ENCODE measurements at places on chromosomes 6 and 20.

- no peak for DNase-seq
Observed at GRCh38 chr6:114157848-114158247, 185.0 kb downstream of the HS3ST5 start.

DNA sequence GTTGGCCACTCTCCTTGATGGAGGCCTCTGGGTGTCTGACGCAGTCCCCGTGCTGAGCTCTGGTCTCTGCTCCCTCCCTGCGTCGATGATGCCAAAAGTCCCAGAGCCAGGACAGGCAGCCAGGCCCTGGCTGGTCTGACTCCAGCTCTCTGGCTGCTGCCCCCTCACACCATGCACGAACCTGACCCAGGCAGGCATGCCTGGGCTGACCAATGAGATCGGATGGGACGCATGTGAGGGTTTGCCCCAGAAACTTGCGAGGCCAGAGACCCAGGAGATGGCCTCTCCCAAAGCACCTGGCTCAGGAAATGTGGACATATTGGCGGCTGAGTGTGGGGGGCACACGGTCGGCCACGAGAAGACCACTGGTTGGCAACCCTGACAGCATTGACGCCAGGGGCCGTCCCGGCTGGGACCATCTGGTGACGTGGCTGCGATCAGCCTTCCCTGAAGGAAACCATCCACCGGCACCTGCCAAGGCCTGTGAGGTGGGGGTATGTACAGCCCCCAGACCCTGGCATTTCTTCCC lies 51.2 kb upstream of the FRMD1 start:
- DNase-seq, result peak; percentile 41

GRCh38 chr6:97841763-97842162 lies 558.7 kb upstream of the MMS22L start:
- no peak for DNase-seq

GRCh38 chr6:113347436-113347835 lies 509.7 kb upstream of the MARCKS start:
- no peak for DNase-seq

- peak; percentile 68 for DNase-seq
Observed at GRCh38 chr6:42898891-42899361, 16.9 kb upstream of the PTCRA start.

DNA sequence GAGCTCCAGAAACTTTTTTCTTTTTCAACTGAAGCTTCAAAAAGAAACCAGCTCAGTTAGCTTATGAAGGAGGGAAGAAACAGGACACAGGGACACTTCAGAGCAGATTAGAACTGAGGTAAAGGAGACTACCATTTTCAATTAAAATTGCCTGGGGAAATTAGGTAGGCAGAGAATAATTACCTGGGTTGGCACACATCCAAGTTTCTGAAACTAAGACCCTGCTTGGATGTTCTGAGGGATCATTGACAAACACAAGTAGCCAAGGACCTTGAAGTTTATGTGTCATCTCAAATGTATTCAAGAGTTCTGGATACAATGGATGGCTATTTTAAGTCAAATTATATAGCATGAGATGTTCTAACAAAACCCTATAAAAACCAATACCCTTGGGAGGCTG lies 137.6 kb downstream of the PLCB4 start:
- no peak for DNase-seq

DNA sequence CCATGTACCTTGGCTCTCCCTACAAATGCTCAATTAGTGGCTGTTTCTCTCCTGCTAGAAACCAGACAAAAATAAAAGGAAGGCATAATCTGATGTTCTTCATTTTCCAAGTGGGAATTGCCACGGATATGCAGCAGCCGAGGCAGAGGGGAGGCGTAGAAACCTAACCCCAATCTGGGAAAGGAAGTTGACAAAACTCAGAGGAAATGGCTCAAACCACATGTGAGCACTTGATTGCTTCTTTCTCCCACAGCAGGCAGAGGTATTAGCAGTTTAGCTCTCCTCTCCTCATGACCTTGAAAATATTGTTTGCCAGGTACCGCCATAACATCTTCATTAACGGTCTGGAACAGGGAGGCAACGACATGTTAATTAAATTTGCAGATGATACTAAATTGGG lies 3.8 kb upstream of the MLN start:
- no peak for DNase-seq

DNA sequence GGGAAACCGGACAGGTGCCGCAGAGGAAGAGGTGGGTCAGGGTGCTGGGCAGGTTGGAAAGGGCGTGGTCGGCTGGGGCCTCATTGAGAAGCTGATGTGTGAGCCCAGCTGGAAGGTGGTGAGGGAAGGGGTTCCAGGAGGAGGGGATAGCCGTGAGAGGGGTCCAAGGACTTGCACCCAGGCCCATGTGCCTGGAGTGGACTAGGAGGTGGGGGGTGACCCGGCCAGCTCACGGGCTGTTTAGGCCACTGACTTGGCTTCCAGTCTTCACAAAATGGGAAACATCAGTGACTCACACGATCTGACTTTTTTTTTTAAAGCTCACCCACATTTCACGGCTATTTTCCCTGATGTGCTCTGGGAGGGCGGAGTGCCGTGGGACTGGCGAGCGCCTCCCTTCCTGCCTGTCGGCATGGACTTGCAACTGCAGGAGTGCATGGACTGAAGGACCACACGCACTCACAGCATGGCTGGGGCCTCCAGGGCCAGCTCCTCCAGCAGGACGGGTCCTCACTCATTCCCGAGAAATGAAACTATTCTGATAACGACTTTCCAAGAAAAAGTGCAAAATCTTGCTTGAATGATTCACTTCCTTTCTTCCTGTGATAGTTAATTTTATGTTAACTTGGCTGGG lies 13.5 kb upstream of the PDE10A start:
- no peak for DNase-seq

DNA sequence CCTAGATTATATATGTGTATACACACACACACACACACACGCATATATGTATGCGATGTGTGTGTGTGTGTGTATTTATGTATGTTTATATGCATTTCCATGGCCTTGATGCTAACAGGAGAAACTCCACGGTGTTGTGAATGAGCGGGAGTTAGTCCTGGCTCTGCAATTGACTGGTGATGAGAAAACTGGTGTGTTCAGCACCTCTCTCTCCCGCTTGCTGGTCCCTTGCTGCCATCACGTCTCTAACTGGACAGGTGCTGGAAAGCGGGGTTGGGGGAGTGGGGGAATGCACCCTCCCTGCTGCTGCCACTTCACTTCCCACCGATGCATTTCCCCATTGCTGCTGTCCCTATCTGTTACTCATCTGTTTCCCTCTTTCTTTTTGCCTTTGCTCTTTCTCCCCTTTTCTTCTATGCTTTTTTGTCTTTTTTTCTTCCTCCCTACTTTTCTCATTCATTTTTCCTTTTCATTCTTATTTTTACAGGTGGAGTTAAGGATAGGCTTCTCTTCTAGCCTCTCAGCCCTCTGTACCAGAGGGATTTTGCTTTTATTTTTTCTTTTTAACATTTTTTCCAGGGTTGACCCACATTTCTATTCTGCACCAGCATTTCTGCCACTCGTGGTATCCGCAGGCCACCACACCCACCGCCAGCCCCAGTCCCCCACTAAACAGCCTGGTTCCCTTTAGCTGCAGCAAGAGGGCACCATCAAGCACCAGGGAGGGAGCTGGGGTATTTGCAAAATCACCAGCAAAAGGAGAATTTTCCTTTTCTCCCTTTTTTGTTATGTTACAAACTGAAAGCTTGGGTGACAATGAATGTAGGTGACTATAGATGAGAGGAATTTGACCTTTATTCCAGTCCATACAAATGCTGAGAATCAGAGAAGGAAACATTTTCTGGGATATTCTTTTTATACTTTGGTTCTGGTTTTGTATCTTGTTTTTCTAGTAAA lies 115.6 kb downstream of the TCP11 start:
- no peak for DNase-seq

DNA sequence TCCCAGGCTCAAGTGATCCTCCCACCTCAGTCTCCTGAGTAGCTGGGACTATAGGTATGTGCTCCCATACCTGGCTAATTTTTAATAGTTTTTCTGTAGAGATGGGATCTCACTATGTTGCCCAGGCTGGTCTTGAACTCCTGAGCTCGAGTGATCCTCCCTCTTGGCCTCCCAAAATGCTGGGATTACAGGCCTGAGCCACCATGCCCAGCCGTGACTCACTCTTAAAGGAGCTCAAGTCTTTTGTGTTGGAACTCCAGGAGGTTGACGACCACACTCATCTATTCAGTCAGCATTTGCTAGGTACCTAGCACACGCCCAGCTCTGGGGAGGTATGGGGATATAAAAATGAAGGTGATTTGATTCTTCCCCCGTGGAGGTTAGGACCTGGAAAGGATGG lies 62.8 kb downstream of the UTRN start:
- DNase-seq, result no peak

- DNase-seq, result no peak
Observed at GRCh38 chr6:137136065-137136464, 37.4 kb downstream of the IL22RA2 start.

GRCh38 chr6:40356242-40356910 lies 230.8 kb downstream of the LRFN2 start:
- no peak for DNase-seq

GRCh38 chr20:32672982-32673851 lies 524 bp downstream of the C20orf203 start:
- DNase-seq, result no peak

GRCh38 chr6:150142670-150143515 lies at the start of gene PPP1R14C:
TSS of gene PPP1R14C (plus strand) at chr6:150143044. CDS start at chr6:150143193, 149 bp downstream.
- DNase-seq, result no peak

DNA sequence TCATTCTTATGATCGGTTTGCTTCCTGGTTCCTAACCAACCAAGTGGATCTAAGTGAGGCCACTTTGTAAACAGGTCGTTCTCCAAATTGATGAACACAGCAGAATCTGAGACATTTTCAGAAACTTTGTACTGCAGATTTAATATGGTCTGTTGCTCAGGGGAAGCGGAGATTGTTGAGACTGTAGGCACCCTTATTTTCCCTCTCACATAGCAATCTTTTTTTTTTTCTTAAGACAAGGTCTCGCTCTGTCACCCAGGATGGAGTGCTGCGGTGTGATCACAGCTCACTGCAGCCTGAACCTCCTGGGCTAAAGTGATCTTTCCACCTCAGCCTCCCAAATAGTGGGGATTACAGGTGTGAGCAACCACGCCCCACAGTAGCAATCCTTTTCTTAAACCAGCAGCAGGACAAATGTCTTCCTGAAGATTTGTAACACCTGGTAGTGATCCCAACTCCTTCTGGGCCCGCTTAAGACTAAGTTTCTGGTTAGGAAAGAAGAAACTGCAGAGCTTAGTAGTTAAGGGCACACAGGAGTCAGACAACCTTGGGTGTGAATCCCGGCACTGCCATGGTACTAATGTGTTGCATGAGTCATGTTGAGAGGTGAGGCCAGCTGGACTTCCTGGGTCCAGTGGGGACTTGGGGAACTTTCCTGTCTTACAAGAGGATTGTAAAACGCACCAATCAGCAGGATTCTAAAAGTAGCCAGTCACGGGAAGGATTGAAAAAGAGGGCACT lies 48.4 kb upstream of the EZR start:
- no peak for DNase-seq

GRCh38 chr6:159443417-159443920 lies 249.6 kb downstream of the SOD2 start:
- no peak for DNase-seq

- peak; percentile 69 for DNase-seq
Observed at GRCh38 chr6:69796073-69796641, 653 bp downstream of the LMBRD1 start.

DNA sequence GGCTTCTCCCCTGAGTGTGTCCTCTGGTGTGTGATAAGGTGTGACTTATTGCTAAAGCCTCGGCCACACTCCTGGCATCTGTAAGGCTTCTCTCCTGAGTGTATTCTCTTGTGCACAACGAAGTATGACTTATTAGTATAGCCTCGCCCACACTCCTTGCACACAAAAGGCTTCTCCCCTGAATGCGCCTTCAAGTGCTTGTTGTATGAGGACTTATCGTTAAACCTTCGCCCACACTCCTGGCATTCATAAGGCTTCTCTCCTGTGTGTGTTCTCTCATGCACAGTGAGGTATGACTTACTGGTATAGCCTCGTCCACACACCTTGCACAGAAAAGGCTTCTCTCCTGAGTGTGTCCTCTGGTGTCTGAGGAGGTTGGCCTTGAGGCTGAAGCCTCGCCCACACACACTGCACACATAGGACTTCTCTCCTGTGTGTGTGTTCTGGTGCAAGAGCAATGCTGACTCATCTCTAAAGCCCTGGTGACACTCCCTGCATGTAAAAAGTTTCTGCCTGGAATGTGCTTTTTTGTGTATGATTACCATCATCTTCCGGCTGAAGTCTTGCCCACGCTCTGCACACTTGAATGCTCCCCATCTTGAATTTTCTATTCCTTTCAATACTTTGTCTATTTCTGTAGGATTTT lies 20.4 kb downstream of the ZNF337 start:
- DNase-seq, result no peak

- DNase-seq, result no peak
Observed at GRCh38 chr6:32819729-32820128, 2.9 kb upstream of the HLA-DOB start.

GRCh38 chr6:25456249-25457040 lies 177.3 kb downstream of the CARMIL1 start:
- DNase-seq, result no peak

DNA sequence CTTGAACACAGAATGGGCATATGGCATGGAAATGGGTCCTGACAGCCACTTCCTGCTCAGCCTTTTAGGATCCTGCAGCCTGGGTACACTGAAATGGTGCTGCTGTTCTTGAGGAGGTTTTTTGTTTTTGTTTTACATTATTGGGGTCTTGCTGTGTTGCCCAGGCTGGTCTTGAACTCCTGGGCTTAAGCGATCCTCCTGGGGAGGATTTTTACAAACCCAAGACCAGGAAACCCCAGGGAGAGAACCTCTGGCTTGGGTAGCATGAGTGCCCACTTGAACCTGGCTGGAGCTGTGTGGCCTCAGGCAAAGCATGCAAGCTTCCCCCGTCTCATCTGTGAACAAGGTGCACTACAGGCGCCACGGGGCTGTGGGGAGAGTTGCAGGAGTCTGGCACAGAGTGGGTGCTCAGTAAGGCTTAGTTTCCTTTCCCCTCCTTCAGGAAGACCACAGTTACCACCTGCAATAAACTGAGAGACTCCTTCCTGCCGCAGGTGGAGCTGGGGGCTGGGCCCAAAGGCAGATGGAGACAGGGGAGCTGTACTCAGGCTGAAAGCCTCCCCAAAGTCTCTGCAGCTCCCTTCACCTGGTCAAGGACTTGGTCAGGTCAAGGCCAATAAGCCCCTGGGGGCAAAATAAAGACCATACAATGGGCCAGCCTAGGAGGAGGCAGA lies 1.8 kb downstream of the SLA2 start:
- DNase-seq, result no peak

DNA sequence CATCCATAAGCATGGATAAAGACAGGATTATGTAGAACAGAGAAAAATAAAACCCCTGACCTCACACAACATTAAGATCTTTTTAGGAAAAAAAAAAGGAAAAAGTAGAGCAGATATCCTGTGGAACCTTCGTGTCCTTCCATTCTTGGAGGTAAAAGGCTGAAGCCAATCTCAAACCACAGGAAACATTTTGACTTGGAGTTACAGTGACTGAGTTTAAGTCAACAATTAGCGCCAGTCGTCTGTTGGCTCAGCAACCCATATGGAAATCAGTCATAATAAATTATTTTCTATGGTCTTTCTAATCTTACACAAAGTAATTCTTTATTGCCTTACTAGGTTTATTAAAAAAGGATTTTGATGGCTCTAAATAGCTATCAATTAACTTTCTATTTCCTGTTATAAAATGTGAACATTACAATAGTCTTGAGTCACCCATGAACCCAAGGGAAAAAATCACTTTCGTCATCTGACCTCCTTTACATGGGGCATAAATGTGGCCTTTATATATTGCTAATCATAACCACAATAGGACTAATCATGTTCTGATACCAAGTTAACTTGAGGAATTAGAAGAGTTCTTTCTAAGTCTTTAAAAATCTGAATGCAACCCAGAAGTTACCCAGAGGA lies 592.9 kb downstream of the TFAP2B start:
- no peak for DNase-seq

GRCh38 chr6:131400779-131401496 lies 172.1 kb upstream of the ARG1 start:
- DNase-seq, result no peak

Measured in left lobe of liver (tissue), 2 donors.